ENCODE measurements at places on chromosomes 6 and 20.

DNA sequence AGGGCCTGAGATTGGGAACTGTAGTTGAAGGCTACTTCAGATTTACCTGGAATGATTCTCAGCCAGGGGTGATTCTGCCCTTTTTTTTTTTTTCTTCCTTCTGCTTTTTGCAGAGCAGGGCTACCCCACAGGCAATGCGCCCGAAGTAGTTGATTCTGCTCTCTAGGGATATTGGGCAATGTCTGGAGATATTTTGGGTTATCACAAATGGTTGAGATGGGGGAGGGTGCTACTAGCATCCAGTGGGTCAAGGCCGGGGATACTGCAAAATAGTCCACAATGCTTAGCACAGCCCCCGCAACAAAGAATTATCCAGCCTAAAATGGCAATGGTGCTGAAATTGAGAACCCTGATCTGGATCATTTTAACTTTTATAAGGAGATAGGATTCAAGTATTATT, 71.2 kb upstream of the ZMYND8 start:
- DNase-seq = no peak

DNA sequence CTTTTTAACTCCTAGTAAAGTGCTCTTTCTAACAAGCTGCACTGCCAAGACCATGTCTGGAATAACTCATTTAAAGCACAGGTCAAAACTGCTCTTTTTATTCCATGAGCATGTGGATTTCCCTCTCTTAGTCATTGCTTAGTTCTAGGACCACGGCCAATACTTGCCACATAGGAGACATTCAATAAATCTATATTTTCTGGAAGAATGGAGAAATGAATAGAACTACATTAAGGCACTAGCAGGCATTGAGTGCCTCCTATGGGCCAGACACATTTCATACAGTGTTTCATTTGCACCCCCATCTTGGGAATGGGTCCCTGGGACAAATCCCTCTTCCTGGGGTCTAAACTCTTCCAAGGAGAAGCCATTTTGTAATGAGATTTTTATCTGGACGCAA, 552.8 kb upstream of the CITED2 start:
- DNase-seq = peak; percentile 16

DNA sequence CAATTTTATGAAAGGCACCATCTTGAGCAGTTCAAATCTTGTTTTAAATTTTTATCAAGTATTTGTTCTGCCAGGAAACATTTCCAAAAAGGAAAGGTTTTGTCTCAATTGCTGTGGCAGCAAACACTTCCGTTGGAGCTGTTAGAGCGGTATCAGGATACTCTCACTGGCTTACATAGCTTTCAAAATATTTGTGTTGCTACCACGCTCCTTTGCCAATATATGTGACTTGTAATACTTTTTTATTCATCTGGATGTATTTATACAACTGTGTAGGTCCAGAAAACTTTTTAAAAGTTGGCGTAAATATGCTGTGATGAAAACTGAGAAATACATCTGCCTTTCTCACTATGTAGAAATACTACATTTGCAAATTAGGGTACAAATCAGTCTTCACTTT, 37.8 kb upstream of the NHSL1 start:
- DNase-seq = no peak

DNA sequence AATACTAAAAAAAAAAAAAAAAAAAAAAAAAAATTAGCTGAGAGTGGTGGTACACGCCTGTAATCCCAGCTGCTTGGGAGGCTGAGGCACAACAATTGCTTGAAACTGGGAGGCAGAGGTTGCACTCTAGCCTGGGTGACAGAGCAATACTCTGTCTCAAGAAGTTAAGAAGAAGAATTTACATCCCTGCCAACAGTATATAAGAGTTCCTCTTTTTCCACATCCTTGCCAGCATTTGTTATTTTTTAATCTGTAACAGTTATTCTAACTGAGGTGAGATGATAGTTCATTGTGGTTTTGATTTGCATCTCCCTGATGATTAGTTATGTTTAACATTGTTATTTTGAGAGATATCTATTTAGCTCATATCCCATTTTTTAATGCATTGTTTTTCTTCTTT, 20.3 kb upstream of the DYNLRB1 start:
- DNase-seq = no peak

- DNase-seq = no peak
Measured at GRCh38 chr6:119683031-119683430, 333.5 kb upstream of the MAN1A1 start.

- no peak for DNase-seq
Measured at GRCh38 chr20:36269507-36269906, 33.2 kb downstream of the AAR2 start.

DNA sequence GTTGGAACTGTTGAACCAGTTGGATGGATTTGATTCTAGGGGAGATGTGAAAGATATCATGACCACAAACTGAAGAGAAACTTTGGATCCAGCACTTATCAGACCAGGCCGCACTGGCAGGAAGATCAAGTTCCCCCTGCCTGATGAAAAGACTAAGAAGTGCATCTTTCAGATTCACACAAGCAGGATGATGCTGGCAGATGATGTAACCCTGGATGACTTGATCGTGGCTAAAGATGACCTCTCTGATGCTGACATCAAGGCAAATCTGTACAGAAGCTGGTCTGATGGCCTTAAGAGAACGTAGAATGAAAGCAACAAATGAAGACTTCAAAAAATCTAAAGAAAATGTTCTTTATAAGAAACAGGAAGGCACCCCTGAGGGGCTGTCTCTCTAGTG, 72.8 kb upstream of the CDYL start:
- DNase-seq = no peak

DNA sequence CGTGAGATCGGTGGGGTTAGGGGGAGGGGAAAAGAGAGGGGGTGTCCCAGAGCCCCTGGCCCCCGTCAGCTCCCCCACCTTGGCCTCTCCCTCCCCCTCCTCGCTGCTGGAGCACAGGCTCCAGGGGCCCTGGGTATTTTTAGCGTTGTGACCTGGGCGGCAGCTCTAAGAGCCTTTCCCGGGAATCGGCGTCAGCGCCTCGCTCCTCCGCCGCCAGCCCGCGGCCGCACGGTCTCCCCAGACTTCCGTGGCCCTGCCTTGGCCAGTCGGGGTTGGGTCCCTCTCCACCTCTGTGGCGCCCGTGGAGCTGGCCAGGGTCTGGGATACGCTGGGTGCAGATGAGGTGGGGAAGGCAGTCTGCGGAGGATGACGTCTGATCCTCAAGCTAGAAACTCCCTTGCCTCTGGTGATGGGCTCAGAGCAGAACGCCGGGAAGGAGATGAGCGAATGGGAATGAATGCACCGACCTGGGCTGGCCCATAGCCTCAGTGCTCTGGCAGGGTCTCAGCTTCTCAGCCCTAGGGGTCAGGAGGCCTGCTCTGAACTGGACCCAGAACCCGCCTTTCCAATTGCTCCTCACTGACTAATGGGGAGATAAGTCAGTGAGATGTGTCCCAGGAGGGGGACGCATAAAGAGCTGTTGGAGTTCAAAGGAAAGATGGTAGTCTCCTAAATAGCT, 883 bp upstream of the DBNDD2 start:
- DNase-seq = peak; percentile 52

GRCh38 chr6:28208111-28208659, 16.9 kb upstream of the ZSCAN9 start:
- no peak for DNase-seq

- DNase-seq = no peak
Measured at GRCh38 chr6:29815118-29815750, 12.4 kb upstream of the HLA-G start.

DNA sequence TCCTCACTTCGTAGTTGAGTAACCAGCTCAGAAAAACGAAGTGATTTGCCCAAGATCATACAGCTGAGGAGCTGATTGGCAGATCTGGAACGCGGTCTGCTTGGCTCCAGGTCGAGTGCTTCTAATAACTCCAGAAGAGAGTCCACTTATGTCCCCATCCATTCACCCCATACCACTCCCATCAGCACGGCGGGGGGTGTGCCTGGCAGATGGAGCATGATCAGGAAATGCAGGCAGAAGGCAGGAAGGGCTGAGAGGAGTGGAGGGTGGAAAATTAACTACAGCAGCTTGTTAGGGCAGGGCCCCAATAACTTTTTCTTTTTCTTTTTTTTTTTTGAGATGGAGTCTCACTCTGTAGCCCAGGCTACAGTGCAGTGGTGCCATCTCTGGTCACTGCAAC, 15.0 kb downstream of the FITM2 start:
- no peak for DNase-seq

DNA sequence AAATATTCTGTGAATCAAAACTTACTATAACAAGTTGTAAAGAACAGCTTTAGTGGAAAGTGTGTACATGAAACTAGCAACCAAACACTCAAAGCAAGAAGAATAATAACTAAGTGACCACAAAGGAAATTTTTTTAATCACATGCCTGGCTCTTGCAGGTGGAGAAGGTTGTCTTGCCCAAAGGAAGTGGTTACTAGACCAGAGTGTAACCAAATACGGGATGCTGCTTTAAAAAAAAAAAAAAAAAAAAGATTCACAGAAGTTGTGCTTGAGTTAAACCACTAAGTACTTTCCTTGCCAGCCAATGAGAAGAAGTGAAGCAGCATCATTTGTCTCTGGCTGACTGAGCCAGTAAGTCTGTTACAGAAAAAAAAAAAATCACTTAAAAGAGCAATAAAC, 19.1 kb upstream of the HLA-DQB1 start:
- DNase-seq = no peak

- DNase-seq = no peak
Measured at GRCh38 chr20:24989162-24989561, 3.4 kb downstream of the APMAP start.

DNA sequence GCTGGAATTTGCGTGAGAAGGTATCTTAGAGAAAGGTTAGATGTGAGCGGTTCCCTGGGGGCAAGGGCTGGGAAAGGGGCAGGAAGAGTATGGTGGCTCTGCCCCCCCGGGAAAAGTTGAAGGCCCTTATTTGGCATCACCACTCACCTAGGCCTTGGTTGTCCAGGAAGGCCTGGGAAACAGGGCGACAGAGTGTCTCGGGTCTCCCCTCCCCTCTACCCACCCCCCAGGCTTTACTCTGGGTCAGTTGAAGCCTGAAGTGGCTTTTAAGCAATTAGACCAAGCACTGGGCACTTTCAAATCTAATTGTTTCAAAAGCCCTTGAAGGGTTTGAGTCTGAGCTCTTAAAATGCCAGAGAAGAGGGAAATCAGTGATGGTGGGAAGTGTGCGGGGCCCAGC, 30.2 kb upstream of the FOXP4 start:
- DNase-seq = no peak

DNA sequence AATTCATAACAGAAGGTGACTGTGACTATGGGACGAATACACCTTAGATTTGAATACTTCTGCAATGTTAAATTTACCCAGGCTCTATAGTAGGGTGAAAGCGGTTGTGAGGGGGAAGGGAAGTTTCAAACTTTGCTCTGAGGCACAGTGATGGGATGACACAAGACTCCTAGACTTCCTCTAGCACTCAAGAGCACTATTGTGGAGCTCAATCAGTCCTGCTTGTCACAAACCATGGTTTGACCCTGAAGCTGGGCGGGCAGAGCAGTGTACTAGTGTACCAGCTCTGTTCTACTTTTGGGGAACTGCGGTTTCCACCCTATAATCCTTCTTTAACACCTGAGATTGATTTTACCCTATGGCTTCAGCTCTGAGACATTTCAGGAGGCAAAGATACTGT, 17.1 kb downstream of the TRIM27 start:
- no peak for DNase-seq

GRCh38 chr6:116761779-116762178, 3.7 kb downstream of the FAM162B start:
- DNase-seq = no peak

DNA sequence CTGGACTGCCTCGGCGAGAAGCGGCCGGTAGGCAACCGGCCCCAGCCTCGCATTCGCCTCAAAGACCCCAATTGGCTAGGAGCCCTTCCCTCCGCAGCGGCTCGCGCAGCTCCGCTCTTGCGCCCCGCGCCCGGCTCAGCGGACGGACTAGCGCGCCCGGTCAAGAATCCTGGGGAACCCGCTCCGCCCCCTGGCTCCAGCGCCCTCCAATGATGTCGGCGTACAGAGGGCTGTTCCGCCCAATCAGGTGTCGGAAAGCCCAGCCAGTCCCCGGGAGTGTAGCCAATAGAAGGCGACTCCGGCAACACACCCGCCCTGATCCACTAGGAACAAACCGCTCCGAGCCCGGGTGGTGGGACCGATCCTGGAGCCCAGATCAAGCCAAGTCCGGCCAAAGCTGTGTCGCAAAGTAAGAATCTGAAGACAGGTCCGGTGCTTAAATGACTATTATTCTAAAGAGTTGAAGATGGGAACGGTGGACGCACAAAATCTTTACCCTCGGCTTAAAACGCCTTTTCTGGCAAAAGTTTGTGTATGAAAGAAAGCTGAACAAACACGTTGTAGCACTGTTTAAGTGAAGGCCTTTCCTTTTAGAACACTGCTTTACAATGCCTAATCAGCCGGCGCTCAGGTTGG, 132.2 kb downstream of the OGFRL1 start:
- peak; percentile 96 for DNase-seq

- DNase-seq = no peak
Measured at GRCh38 chr20:49964964-49965780, 17.6 kb upstream of the SNAI1 start.

DNA sequence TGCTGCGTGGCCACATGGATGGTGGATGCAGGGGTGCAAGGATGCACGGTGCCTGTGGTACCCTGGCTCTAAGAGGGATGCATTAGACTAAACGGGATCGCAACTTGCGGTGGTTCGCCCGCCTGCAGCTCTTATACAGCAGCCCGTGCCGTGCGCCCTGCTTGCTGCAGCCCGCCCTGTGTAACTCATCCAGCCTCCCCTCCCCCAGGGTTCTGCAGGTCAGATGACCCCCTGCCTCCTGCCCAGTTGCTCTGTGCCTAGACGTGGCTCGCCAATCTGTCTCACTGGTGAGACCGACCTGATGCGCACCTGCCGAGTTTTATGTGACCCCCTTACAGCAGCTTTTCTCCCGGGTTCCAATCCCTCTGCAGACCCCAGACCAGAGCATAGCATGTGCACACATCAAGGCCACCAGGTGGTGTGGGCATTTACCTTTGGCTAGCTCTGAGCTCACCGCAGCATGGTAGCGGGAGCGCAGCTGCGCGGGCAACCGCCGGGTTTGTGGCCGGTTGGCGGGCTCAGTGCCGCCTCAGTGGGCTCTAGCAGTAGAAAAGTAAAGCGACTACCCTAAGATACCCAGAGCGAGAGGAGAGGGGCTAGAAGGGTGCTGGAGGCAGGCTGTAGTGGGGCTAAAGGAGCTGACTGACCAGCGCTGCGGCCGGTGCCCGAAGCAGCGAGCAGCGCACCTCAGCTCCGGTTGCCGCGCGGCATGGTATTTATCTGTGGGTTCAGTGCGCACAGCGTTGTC, 693 bp upstream of the GNAS-AS1 start:
- DNase-seq = no peak

DNA sequence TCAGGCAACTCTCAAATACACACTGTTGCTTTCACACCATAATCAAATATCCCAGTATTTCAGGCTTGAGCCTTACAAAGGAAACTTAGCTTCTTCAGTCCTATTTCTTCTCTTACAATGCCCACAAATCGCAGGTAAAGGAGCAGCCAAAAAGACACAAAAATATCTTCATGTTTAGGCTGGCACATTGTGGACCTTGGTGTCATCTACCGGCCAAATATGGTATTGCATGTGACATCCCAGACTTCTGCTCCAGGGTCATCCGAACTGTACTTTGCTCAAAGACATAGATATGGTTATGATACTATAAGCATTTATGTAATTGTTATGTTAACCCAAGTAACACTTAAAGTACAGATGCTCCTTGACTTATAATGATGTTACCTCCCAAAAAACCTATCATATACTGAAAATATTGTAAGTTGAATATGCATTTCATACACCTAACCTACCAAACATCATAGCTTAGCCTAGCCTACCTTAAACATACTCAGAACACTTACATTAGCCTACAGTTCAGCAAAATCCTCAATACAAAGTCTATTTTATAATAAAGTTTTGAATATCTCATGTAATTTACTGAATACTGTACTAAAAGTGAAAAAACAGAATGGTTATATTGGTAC, 4.6 kb downstream of the OR2H2 start:
- DNase-seq = peak; percentile 55

GRCh38 chr6:24686408-24686807, 19.5 kb downstream of the ACOT13 start:
- DNase-seq = no peak
